Progenitor cell of endocrine pancreas (in vitro differentiated cells): ENCODE measurements at places on chromosomes 4 and X.

GRCh38 chrX:32530802-32531403 is 680.4 kb downstream of the DMD start:
- peaks cover 13% of the 10 kb centered on the region for H3K4me1 ChIP-seq
- H3K27ac ChIP-seq, result no peak overlapping the region
- no peaks in the 10 kb centered on the region for H3K36me3 ChIP-seq
- H3K4me3 ChIP-seq, result peak overlapping the region; percentile 21
- DNase-seq, result no peak

- no peak overlapping the region for H3K4me3 ChIP-seq
- no peaks in the 10 kb centered on the region for H3K27me3 ChIP-seq
- no peak for DNase-seq
- no peaks in the 10 kb centered on the region for H3K4me1 ChIP-seq
- H3K36me3 ChIP-seq, result peaks cover 2% of the 10 kb centered on the region
Observed at GRCh38 chr4:88134536-88135355, 23.7 kb downstream of the ABCG2 start.

GRCh38 chr4:25755911-25756310 is 100.3 kb downstream of the SLC34A2 start:
- no peaks in the 10 kb centered on the region for H3K27me3 ChIP-seq
- peaks cover 12% of the 10 kb centered on the region for H3K4me1 ChIP-seq
- H3K27ac ChIP-seq, result no peak overlapping the region
- peaks cover 30% of the 10 kb centered on the region for H3K36me3 ChIP-seq

- no peak overlapping the region for H3K4me3 ChIP-seq
- no peaks in the 10 kb centered on the region for H3K36me3 ChIP-seq
- H3K4me1 ChIP-seq, result peaks cover 49% of the 10 kb centered on the region
- no peak overlapping the region for H3K27ac ChIP-seq
Observed at GRCh38 chr4:138845054-138845453, 170.5 kb upstream of the NOCT start.

GRCh38 chrX:23803931-23804381 is 21.0 kb downstream of the SAT1 start:
- H3K4me1 ChIP-seq, result peaks cover 28% of the 10 kb centered on the region
- H3K36me3 ChIP-seq, result no peaks in the 10 kb centered on the region
- peak overlapping the region; percentile 93 for H3K27ac ChIP-seq
- no peaks in the 10 kb centered on the region for H3K27me3 ChIP-seq
- no peak overlapping the region for H3K4me3 ChIP-seq

- no peaks in the 10 kb centered on the region for H3K36me3 ChIP-seq
- H3K27me3 ChIP-seq, result peaks cover 9% of the 10 kb centered on the region
- no peak overlapping the region for H3K27ac ChIP-seq
- no peak overlapping the region for H3K4me3 ChIP-seq
- DNase-seq, result no peak
Observed at GRCh38 chr4:122379239-122379638, 428 bp downstream of the ADAD1 start.

GRCh38 chr4:112860830-112861690 is 188.4 kb upstream of the ANK2 start:
- H3K4me3 ChIP-seq, result no peak overlapping the region
- no peaks in the 10 kb centered on the region for H3K36me3 ChIP-seq
- peak overlapping the region; percentile 73 for H3K27ac ChIP-seq
- peaks cover 14% of the 10 kb centered on the region for H3K4me1 ChIP-seq
- H3K27me3 ChIP-seq, result no peaks in the 10 kb centered on the region
- DNase-seq, result no peak
